ENCODE measurements at places on chromosomes 5 and 9.

GRCh38 chr5:60509519-60509918 is 190.4 kb downstream of the DEPDC1B start:
- DNase-seq = no peak

- DNase-seq = no peak
Observed at GRCh38 chr9:1201262-1201661, 151.1 kb downstream of the DMRT2 start.

- no peak for DNase-seq
Observed at GRCh38 chr5:58737671-58738070, 154.8 kb downstream of the RAB3C start.

- DNase-seq = no peak
Observed at GRCh38 chr5:56833325-56833724, 18.0 kb downstream of the MAP3K1 start.

DNA sequence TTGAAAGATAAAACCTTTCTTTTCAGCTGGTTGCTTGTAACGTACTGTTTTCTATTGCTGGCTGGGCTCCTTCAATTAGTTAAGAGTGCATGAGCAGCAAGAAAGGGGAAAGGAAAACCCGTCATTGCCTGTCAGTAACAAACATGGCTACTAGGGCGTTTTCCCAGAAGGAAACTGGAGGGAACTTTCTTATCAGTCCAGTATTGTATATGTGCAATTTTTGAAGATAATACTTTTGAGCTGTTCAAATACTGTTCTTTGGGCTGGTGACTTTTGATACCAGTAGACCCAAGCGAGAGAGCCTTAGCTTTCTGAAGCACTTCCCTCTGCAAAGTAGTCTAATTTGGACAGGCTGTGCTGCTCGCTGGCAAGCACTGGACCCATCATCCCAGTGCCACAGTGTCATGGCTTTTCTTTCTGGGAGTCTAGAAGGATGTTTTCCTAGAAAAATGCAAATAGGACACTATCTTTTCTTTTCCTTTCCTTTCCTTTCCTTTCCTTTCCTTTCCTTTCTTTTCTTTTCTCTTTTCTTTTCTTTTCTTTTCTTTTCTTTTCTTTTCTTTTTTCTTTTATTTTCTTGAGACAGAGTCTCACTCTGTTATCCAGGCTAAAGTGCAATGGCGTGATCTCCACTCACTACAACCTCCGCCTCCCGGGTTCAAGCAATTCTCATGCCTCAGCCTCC is 149.9 kb upstream of the SMIM23 start:
- no peak for DNase-seq

DNA sequence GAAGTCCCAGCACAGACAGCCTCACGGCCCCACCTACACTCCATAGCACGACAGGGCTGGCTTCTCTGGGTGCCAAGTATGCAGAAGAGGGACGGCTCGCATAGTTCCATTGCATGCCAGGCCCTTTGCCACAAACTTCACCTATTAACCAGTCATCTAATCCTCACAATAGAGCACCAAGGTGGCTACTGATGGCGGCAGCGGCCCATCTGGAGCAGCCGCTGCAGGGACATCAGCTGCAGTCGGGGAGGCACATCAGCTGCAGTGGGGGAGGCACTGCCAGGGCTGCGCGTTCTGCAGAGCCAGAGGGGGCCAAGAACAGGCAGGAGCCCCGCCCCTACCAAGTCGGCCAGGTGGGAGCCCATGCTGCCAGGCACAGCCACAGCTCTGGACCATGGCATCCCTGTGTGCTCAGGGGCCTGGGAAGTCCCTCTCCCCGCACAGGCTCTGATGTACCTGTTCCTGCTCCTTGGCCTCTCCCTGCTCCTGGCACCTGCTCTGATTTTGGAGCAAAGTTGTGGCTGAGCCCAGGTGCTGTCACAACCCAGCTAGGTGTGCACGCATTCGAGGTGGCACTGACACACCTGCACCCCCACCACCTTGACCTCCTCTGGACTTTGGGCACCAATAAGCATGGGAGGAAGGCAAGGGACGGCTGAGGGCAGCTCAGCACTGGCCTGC is 61.5 kb upstream of the SYNPO start:
- no peak for DNase-seq

DNA sequence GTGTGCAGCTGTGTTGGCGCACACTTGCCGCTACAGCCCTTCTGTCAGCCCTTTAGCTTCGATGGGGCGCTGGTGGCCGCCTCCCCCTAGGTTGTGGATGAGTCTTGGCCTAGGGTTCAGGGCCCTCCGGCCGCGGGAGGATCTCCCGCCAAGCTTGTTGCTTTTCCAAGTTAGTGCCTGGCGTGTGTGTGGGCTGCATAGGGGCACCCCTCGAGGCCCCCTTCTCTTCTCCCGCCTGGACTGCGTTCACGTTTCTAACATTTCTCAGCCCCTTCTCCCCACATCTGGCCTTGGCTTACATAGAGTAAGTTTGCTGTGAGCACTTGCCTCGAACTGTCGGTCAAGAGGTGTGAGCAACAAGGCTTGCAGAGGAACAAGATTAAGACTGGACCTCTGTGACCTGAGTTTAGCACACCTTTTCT is 413 bp upstream of the OXCT1 start:
- no peak for DNase-seq

DNA sequence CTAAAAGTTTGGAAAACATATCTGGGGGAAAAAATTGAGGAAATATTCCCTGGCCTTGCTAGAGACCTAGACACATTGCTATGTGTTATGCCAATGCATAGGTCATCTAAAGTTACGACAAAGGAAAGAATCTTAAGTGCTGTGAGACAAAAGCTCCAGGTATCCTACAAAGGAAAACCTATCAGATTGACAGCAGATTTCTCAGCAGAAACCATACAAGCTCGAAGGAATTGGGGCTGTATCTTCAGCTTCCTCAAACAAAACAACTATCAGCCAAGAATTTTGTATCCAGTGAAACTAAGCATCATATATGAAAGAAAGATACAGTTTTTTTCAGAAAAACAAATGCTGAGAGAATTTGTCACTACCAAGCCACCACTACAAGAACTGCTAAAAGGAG is 234.4 kb downstream of the CDH18 start:
- DNase-seq = no peak

Measured in central memory CD4-positive, alpha-beta T cell (primary cell).